ENCODE measurements at places on chromosomes 6 and 20.
A peak's percentile ranks its signal among the peaks of the same experiment; 100 is the strongest.

DNA sequence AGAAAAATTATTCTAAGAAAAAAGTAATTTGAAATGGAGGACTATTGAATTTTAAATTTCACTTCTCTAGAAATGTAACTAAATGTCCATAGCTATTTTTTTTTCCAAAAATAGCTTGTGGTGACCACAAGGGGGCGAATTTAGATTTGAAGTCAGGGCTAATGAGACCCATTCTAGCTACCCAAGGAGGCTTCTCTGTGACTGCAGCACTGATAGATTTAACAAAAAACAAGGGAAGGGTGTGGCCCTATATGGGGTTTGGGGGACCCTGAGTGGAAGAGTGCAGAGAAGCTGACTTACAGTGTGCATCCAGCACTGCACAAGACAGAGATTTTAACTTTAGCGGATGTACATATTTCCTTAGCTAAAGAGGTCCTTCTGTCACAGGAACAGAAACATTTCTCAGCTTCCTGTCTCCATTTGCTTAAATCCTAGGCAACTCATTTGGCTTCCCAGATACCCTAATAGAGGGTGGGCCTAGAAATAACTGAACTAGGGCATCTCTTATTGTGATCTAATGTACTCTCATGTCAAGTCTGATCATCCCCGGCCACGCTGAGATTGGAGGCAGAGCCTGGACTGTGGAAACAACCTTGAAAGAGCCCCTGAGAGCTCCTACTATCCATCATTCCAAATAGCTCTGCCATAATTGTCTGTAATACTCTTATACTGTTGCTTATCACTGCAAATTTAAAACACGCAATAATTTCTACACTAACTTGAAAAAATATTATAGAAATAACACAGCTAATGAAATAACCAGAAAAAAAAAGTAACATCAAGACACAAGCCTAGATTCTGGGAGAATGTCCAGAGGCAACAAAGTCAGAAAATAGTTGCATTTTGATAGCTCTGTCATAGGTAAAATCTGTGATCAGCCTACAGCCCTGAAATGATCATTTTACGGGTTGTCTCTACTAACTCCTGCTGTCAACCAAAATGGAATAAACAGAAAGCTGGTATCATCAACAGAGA lies 93.6 kb downstream of the SNAP91 start:
- DNase-seq: peak; percentile 8

DNA sequence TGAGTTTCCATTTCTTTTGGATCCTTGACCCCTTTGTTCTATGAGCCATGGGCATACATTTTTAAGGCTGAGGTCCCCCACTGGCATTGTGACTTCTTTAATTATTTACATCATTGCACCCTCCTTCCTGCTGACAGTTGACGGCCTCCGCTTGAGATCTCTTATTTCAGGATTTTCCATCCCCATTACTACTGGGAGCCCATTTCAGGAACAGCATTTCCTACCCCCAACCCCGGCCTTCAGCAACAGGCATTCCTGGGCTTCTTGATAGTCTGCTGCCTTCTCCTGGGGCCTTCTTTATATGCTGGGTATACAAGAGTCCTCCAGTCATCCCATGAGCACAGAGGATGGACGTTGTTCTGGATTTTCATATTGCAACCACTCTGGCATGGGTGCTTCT lies 3.8 kb downstream of the ULBP1 start:
- no peak for DNase-seq

DNA sequence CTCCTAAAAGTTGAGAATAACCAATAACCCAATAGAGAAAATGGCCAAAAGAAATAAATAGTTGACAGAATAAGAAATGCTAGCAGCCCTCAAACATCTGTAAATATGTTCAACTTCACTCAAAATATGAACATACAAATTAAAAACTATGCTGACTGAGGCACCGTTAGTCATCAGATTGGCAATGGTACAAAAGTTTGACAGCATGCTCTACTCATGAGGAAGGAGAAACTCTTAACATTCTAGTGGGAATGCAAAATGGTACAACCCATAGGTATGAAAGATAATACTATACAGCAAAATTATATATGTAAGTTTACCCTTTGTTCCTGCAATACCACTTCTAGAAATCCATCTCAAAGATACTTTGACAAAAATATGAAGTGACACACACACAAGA lies 1.6 kb upstream of the ZSCAN12 start:
- no peak for DNase-seq

GRCh38 chr6:143759666-143760065 lies 81.9 kb downstream of the PHACTR2 start:
- no peak for DNase-seq

DNA sequence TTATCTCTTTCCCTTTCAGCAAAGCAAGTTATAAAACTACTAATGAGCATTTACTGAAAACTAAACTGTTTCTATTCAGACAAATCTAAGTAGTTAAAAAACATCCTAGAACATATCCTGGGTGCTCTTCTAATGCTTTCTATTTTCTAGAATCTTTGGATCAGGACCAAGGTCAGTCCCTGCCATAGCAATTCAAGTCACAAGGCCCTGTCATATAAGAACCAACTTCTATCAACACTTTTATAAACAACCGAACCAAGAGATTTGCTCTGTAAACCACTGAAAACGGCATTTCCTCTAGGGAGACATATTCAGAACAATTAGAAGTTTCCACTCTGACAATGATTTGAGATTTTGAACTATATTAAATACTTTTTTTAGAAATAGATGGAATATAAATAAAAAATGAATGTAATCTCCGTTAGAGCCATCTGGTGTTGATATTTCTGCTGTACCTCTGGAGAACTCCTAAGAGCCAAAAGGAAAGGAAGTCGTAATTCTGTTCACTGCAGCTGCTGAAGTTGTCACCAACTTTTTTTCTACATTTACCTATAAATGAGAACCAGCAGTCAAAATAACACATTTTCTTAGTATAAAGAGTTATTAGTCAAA lies 51.4 kb upstream of the LGSN start:
- DNase-seq: no peak

DNA sequence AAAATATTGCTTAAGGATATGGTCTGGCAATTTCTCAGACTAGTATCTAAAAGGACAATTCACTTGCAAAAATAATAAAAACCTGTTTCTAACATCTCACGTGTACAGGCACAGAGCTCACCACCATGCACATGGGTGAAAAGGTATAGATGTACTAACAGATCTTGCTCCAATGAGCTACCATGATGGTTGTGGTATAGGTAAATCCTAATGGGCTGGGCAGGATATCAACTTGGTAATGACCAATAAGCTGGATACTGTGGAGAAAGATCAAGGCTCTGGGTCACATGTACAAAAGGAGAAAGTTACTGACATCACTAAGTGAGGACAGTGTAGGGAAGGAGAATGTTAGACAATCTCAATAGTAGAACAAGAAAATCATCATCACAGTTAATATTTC lies 111.0 kb upstream of the NUP153 start:
- no peak for DNase-seq

DNA sequence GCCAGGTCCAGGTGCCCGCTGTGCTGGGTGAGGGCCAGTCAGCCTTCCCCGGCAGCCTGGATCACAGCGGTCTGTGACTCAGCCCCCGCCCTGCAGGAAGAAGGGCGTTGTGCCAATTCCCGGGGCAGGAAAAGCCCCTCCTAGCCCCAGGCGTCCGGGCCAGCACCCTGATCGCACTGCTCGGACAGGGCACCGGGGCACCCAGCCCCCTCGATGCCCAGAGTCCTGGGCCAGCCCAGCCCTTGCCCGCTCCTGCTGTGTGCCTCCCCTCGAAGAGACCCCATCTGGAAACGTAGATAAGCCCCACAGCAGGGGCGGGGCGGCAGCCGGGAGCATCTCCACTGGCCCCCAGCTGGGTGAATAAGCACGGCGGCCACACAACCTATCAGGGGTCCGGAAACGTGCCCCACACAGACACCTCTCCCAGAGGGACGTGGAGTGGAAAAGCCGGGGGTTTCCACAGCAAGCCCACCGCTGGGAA lies 9.9 kb downstream of the LAMA5 start:
- DNase-seq: no peak

DNA sequence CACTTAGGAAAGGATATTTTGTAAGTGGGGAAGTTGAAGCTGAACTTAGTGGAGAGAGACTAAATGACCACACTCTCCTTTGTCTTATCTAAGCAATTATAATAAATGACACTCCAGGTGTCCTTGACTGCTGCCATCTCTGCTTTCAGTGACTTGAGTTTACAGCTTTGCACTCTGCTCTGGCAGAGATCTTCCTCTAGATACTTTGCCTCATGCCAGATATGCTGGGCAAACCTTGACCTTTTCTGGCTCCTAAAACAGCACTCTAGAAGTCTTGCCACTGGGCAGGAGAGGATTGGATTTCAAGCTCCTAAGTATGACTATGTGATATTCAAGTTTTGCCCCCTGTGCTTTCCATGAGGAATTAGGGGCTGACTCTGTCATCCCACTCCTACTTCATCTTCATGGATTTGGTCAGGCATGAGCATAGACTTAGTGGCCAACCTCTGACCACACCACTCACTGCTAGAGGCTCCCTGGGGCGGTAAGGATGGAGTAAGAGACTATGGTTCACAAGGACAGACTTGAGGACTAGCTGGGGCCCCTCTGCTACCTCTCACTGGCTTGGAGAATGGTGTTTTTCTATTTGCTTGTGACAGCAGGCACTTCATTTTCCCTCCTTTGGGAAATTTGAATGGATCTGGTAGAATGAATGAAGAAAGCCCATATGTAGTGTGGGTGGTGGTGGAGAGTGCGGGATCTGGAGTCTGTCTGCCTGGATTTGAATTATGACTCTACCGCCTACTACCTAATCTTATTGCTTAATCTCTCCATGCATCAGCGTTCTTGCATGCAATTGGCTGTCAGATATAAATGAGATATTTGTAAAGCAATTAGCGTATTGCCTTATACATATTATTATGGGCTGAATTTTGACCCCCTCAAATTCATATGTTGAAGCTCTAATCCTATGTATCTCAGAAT lies 191.4 kb downstream of the REV3L start:
- DNase-seq: no peak

DNA sequence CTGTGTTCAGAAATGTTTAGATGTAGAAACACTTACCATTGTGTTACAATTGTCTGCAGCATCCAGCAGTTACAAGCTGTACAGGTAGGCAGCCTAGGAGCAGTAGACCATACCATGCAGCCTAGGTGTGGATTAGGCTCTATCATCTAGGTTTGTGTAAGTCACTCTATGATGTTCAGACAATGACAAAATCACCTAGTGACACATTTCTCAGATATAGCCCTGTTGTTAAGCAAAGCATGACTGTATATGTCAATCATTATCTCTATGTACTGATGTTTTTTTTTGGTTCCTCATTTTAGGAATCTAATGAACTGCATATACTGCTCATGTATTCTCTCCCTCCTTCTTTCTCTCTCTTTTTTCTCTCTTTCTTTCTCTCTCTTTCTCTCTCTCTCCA lies 22.2 kb downstream of the CST8 start:
- no peak for DNase-seq

DNA sequence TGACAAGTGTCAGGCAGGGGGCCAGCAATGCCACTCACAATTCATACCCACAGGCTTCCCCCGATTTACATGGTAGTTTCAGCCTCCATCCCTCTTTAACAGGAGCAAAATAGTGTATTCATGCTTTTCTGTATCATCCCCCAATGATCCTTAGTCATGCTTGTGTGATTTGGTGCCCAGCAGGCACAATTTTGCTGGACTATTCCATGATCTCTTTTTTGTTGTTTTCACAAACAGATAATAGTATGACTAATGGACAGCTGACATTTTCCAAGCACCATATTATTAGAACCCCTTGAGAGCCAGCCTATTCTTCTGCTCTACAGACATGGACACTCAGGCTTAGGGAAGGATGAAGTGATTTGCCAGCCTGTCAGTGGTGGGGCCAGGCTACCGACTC lies 128.2 kb upstream of the RIPOR2 start:
- DNase-seq: no peak

DNA sequence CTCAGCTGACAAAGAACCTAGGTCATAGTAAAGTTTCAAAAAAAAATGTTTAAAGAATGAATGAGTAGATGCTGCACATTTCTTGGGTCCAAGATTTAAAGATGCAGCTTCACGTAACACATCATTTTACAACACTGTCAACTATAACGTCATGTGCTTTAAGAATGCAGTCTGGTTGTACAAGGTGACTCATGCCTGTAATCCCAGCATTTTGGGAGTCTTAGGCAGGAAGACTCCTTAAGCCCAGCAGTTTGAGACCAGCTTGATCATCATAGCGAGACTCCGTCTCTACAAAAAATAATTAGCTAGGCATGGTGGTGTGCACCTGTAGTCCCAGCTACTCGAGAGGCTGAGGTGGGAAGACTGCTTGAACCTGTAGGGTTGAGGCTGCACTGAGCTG lies 21.9 kb downstream of the SLC17A5 start:
- no peak for DNase-seq

DNA sequence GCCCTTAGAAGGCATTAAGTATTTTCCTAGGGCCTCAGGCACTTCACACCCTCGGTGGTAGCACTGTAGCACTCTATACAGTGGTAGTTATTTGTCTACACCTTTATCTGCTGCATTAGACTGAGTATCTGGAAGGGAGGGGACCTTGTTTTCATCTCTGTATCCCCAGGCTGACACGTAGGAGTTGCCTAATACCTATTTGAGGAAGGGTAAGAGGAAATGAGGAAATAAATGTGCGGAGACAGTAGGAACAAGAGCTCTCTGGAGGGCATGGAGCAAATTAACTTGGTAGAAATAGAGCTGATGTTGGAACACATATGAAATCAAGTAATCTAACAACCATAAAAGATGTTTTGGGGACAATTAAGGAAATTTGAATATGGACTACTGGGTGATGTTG lies 3.9 kb downstream of the CNPY3 start:
- DNase-seq: no peak

GRCh38 chr6:106122938-106123656 lies 37.0 kb downstream of the PRDM1 start:
- DNase-seq: no peak

- peak; percentile 21 for DNase-seq
Measured at GRCh38 chr6:15399641-15400470, 154.0 kb downstream of the JARID2 start.

Measured in endothelial cell (in vitro differentiated cells).